ENCODE measurements at places on chromosomes 11 and 22. TPM values are rescaled to one million over a fixed set of nuclear protein-coding genes. Genes with fewer than 3 reads are reported as not detected.

- H3K4me1 ChIP-seq = peaks cover 71% of the 10 kb centered on the region
- H3K36me3 ChIP-seq = peaks cover 46% of the 10 kb centered on the region
- H3K27me3 ChIP-seq = no peaks in the 10 kb centered on the region
- DNase-seq = no peak
- no peak overlapping the region for H3K4me3 ChIP-seq
- peak overlapping the region; percentile 42 for H3K27ac ChIP-seq
Measured at GRCh38 chr11:33543823-33544222, 156.8 kb downstream of the C11orf91 start.

DNA sequence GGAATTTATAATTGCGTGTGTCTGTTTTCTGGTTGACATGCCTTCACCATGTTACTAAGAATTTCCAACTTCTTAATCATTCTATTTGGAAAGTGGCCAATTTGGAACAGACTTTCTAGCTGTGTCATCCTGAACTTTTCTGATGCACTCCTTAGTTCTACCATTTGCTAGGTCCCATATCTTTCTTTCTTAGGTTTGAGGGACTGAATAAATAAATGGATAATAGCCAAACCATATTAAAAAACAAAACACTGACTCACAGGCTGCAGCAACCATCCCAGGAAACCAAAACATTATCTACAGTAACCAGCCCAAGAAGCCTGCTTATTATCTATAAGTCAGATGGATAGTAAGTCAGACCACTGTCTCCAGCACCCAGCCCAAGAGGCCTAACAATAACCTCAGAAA lies 57.5 kb upstream of the PLET1 start:
- H3K27ac ChIP-seq = peak overlapping the region; percentile 86
- peaks cover 20% of the 10 kb centered on the region for H3K36me3 ChIP-seq
- H3K27me3 ChIP-seq = peaks cover 2% of the 10 kb centered on the region
- peak overlapping the region; percentile 47 for H3K4me3 ChIP-seq
- peaks cover 66% of the 10 kb centered on the region for H3K4me1 ChIP-seq

- no peaks in the 10 kb centered on the region for H3K27me3 ChIP-seq
- peak; percentile 31 for DNase-seq
- H3K4me3 ChIP-seq = no peak overlapping the region
- no peaks in the 10 kb centered on the region for H3K36me3 ChIP-seq
Measured at GRCh38 chr11:113806406-113806805, 26.8 kb downstream of the CLDN25 start.

- no peak overlapping the region for H3K4me3 ChIP-seq
- DNase-seq = no peak
- H3K4me1 ChIP-seq = no peaks in the 10 kb centered on the region
- no peak overlapping the region for H3K27ac ChIP-seq
- no peaks in the 10 kb centered on the region for H3K36me3 ChIP-seq
Measured at GRCh38 chr11:100004541-100004940, 682.5 kb upstream of the ARHGAP42 start.

DNA sequence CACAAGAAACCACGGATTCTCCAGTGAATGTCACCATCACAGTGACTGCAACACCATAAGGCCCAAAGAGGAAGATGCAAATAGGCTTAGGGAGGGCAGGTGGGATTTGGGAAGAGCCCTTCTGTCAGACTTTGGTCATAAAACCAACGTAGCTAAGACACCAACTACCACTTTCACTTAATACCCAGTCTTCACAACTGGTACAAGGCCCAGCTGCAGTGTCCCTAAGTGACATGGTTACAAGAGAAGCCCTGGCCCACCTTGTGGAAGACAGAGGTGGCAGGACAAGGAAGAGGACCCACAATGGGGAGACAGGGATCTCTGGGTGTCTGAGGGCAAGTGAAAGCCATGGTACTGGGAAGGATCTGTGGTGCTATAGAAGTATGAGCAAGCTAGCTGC lies 10.0 kb downstream of the VSIG10L2 start:
- no peaks in the 10 kb centered on the region for H3K4me1 ChIP-seq
- peaks cover 27% of the 10 kb centered on the region for H3K27me3 ChIP-seq
- no peak overlapping the region for H3K27ac ChIP-seq
- H3K36me3 ChIP-seq = no peaks in the 10 kb centered on the region
- no peak for DNase-seq

AP2A2 gene
- 70.9 TPM for total RNA-seq

ANKK1 gene
- not detected for total RNA-seq

- no peak for DNase-seq
- no peak overlapping the region for H3K27ac ChIP-seq
- H3K4me1 ChIP-seq = peaks cover 31% of the 10 kb centered on the region
- H3K27me3 ChIP-seq = no peaks in the 10 kb centered on the region
- H3K4me3 ChIP-seq = no peak overlapping the region
Measured at GRCh38 chr11:6995703-6996102, 24.4 kb downstream of the ZNF214 start.
